ENCODE measurements at places on chromosomes 12 and 14. TPM values are rescaled to one million over a fixed set of nuclear protein-coding genes. Genes with fewer than 3 reads are reported as not detected.
A peak's percentile ranks its signal among the peaks of the same experiment; 100 is the strongest.

GRCh38 chr14:38211255-38211735 lies 3.6 kb downstream of the SSTR1 start:
- H3K27me3 ChIP-seq, result peaks cover 58% of the 10 kb centered on the region
- H3K27ac ChIP-seq, result no peak overlapping the region
- H3K4me1 ChIP-seq, result no peaks in the 10 kb centered on the region
- H3K36me3 ChIP-seq, result peaks cover 6% of the 10 kb centered on the region
- H3K4me3 ChIP-seq, result no peak overlapping the region

DNA sequence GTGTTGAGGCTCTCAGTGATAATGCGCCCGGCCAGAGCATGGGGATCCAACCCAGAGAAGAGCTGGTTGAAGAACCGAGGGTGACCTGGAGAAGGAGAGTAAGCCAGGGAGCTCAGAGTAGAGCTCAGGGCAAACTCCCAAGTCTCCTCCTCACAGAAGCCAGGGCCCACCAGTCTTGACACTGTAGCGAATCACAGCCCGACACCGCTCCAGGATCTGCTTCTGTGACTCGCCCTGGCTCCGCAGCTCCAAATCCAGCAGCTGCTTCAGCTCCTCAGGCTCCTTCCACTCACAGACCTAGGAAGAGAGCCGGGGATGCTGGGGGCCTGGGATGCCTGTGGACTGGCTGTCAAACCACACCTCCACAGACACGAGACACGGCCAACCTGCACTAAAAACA lies 8.2 kb upstream of the ZNF740 start:
- H3K4me1 ChIP-seq, result peaks cover 15% of the 10 kb centered on the region
- H3K4me3 ChIP-seq, result no peak overlapping the region
- H3K27ac ChIP-seq, result no peak overlapping the region
- DNase-seq, result peak; percentile 68

GRCh38 chr14:104751539-104752422 lies 1.2 kb upstream of the SIVA1 start:
- peaks cover 2% of the 10 kb centered on the region for H3K36me3 ChIP-seq
- peaks cover 63% of the 10 kb centered on the region for H3K4me1 ChIP-seq
- H3K4me3 ChIP-seq, result peak overlapping the region; percentile 86
- no peaks in the 10 kb centered on the region for H3K27me3 ChIP-seq

DNA sequence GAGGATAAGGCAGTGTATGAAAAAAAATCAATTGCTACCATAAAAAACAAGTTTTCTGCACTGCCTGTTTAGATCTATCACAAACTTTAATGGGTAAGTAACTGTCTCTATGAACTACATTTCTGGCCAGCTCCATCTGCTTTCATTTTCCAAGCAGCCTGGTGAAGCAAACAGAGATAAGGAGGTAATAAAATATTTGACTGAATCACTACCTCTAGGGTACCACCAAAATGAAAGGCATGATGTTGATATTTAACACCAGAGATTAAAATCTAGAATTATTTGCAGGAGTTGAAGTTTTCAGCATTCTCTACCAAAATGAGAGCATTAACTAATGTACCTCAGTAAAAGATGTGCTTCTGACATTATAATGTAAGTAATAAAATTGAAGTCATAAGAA lies 863.5 kb upstream of the MGAT4C start:
- no peak for DNase-seq
- H3K36me3 ChIP-seq, result no peaks in the 10 kb centered on the region
- peaks cover 4% of the 10 kb centered on the region for H3K4me1 ChIP-seq
- peaks cover 6% of the 10 kb centered on the region for H3K27me3 ChIP-seq
- no peak overlapping the region for H3K27ac ChIP-seq

DNA sequence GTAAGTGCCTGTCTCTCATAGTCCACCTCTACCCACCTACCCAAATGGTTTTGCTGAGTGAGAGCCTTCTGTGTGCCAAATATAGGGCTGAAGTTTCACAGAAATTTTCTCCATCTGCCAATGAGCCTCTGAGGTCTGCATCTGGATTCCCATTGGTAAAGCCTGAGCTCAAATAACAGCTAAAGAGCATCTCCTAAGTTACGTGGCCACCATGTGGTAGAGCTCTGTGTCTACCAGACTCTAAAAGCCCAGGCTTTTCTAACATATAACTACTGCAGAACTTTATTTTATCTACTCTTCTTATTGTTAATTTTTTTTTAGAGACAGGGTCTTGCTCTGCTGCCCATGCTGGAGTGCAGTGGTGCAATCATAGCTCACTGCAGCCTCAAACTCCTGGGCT lies 16.0 kb downstream of the AMDHD1 start:
- peaks cover 6% of the 10 kb centered on the region for H3K27me3 ChIP-seq
- no peak overlapping the region for H3K4me3 ChIP-seq
- H3K27ac ChIP-seq, result no peak overlapping the region
- no peaks in the 10 kb centered on the region for H3K36me3 ChIP-seq
- no peaks in the 10 kb centered on the region for H3K4me1 ChIP-seq
- DNase-seq, result no peak

- peaks cover 20% of the 10 kb centered on the region for H3K4me1 ChIP-seq
- H3K27me3 ChIP-seq, result no peaks in the 10 kb centered on the region
- no peak overlapping the region for H3K27ac ChIP-seq
- DNase-seq, result no peak
- no peaks in the 10 kb centered on the region for H3K36me3 ChIP-seq
- H3K4me3 ChIP-seq, result no peak overlapping the region
Observed at GRCh38 chr12:25769082-25769945, 189.2 kb upstream of the RASSF8 start.

DNA sequence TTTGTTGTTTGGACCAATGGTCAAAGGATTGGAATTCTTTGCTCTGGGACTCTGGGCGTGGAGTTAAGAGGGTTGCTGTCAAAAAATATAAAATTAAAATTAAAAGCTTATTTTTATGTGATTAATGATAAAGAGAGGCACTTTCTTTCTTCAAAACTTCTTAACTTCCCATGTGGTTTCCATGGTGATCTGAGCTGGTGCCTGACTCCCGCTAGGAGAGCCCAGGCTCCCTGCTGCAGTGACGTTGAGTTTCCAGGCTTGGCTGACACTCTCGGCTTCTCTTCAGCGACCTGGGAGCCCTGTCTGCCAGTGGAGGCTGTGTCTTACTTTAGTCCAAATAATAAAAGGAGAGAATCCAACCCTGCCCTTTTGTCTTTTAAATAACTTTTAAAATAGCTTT lies 84.4 kb downstream of the GALC start:
- peaks cover 6% of the 10 kb centered on the region for H3K27me3 ChIP-seq
- no peaks in the 10 kb centered on the region for H3K36me3 ChIP-seq
- no peak overlapping the region for H3K4me3 ChIP-seq
- no peak overlapping the region for H3K27ac ChIP-seq

DNA sequence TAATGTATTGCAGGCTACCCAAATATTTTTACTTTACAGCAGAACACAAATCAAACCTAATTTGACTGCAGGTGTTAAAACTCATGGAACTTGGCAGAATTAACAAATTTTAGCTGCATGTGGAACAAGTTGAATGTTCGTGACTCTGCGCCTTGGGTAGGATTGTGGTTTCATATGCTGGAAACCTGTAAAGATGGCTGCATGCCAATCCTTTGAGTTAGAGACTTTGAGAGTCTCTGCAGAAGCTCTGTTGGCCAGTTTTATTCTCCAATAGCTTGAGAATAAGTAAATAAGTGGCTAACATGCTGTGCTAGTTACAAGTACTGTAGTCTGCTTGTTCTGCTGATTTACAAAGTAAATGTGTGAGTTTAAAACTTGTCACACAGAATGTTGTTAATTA lies 77.8 kb downstream of the PDE6H start:
- no peaks in the 10 kb centered on the region for H3K27me3 ChIP-seq
- no peak overlapping the region for H3K27ac ChIP-seq
- no peaks in the 10 kb centered on the region for H3K36me3 ChIP-seq

- H3K4me3 ChIP-seq, result no peak overlapping the region
- peaks cover 41% of the 10 kb centered on the region for H3K4me1 ChIP-seq
- no peaks in the 10 kb centered on the region for H3K36me3 ChIP-seq
- no peak for DNase-seq
Observed at GRCh38 chr12:79408689-79409088, 282.1 kb downstream of the PAWR start.

RERG gene
- total RNA-seq, result 10.8 TPM

ANO2 gene
- 0.73 TPM for total RNA-seq

MLEC gene
- total RNA-seq, result 143 TPM

KLRD1 gene
- total RNA-seq, result 0.21 TPM
